ENCODE measurements at places on chromosomes 12 and 14.

DNA sequence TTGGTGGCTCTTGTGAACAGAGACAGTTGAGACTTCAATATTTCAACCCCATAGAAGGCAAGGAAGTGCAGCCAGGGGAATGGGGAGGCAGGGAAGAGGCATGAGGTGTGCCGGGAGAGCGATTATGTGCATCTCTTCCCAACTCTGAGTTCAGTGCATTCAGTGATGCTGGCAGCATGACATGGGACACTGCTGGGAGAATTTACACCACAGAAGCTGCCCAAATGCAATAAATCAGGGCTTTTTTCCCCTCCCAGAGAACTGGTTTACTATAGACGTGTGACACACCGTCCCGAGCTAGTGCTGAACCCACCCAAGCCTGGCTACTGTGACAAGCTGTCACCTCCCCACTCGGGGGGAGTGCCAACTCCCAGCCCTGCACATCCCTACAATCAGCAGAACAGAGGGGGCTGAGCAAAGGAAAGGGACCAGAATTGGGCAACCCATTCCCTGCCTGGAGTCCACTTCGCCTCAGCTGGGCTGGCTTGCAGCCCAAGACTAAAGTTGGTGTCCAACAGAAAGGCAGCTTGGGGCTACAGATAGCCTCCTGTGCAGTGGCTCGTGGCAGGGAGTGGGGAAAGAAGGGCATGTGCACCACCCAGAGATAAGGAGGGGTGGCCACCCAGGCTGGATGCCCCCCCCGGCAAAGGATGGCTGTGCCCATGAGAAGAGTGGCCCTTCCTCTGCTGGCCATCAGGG, 16.7 kb downstream of the AHSA1 start:
- DNase-seq, result no peak

GRCh38 chr12:69987579-69988091, 162.6 kb downstream of the MYRFL start:
- peak; percentile 99 for DNase-seq

DNA sequence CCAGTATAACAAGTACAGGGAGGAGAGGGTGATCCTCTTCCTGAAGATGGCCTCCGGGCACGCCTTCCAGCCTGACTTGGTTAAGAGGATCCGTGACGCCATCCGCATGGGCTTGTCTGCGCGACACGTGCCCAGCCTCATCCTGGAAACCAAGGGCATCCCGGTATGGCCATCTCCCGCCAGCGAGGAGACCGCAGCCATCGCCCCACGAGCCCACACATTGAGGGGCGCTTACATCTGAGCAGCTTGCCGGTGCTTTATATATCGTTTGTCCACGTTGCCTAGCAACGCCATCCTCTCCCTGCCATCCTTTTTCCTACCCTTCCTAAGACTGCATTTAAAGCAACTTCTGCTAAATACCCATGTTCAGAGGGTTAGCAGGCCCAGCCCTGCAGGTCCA, 71.5 kb downstream of the AACS start:
- no peak for DNase-seq

DNA sequence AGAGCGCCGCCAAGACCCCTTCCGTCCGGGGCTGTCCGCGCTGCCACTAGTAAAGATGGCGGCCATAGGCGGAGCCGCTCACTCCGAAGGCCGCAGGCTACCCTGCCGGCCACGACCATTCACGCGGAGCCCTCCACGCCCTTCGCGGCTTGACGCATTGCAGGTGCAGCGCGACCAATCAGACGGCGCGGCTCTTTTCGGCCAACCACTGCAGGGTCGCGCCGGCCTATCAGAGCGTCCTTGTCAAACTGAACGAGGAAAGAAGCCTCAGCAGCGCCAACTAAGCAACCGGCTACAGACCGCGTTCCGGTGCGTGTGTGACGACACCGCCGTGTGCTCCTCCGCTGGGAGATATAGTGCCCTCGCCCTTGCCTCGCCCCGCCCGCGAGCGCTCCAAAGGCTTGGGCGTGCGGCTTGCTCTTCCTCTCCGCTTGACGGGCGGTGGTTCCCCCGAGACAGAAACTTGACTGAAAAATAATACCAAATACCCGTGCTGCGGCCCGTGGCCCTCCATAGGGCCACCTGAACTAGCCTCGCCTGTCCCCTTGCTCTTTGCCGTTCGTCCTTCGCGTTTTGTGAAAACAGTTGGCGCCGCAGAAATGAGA, 13.6 kb upstream of the CALM1 start:
- peak; percentile 98 for DNase-seq

DNA sequence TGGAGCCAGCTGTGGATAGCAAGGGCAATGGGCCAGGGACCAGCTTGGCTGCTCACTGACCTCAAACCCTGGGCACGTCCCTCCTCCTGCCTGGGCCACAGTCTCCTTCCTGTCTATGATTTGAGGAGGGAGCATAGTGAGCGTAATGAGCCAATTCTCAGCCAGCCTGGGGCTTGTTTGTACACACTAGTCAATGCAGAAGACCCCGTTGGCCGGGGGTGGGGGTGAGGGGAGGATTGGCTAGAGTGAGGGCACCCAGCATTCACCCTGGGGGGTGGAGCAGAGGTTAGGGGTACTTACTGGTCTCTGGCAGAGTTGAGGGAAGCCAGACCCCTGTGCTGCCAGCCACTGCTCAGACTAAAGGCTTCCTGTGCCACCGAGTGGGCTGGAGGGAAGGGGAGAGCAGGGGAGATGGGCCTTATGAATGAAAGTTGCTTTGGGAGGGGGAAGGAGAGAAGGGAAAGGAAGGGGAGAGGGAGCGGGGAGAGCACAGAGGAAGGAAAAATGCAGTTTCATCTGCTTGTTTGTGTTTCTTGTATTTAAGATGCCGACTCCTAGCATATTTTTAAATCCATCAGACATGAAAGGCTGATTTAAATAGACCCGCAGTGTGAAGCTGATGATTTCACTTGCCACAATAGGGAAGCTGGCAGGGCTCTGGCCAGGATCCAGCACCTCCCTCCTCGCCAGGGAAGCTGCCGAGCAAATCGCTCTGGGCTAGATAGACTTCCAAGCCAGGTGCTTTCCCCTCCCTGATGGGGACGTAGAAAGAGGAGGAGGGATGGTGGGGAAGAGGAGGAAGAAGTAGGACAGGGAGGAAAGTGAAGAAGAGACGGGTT, 114.0 kb downstream of the PRMT8 start:
- no peak for DNase-seq

DNA sequence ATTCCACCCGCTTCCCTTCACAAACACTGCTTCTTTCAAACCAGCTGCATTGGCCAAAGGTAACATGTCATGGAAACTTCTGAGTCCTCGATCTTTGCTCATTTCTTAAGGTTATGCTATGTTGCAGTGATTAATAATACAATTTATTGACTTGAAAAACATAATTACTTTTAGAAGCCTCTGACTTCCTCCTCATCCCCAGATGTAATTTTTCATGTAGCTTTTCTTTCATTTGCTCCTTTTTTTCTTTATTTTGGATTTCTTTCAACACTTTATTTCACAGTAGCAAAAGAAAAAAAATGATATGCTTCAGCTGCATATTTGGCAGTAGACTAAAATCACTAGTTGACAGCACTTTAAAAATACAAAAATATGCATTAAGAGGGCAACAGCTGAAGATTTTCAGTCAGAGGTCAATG, 116.2 kb downstream of the LRRIQ1 start:
- DNase-seq, result no peak

GRCh38 chr12:40054555-40055227, 51.2 kb downstream of the SLC2A13 start:
- DNase-seq, result peak; percentile 72

- DNase-seq, result peak; percentile 98
Observed at GRCh38 chr14:23115039-23115731, 3.9 kb downstream of the CEBPE start.

DNA sequence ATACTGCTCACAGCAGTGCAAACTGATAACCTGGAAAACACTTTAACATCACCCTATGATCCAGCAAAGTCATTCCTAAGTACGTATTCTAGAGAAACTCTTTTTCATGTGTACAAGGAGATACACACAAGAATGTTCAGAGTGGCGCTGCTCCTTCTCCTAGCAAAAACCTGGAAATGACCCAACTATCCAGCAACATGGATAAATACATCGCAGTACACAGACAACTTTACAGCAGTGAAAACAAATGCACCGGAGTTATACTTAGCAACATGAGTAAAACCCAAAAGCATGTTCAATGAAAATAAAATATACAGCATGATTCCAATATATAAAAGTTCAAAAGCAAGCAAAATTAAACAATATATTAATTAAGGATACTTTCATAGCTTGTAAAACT, 18.7 kb downstream of the SART3 start:
- DNase-seq, result no peak

- peak; percentile 81 for DNase-seq
Observed at GRCh38 chr12:110314308-110314707, 33.3 kb downstream of the ATP2A2 start.

DNA sequence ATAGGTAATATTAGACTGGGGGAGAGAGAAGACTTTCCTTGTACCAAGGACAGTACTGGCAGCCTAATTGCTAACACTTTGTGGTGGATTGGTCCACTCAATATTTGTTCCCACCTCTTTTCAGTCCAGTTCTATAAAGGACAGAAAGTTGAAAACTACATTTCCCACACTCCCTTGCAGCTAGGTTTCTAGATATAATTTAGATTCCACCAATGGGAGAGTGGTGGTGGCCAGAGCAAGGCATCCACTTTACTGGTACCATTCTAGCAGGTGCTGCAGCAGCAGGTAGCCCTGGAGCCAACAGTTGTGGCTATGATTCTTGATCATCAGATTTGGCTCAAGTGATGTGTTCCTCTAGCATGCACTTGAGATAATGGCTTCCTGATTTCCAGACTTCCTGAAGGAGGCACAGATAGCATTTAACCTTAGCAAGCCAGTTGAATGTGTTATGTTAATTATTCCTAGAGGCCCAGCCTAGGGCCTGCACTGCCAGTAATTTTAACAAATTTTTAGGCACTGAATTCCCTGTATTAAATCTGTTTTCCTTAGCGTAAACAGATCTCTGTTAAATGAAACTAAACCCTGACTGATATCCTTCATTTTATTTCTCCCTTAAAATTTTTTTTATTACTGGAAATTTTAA, 24.4 kb downstream of the SLC38A1 start:
- DNase-seq, result no peak

DNA sequence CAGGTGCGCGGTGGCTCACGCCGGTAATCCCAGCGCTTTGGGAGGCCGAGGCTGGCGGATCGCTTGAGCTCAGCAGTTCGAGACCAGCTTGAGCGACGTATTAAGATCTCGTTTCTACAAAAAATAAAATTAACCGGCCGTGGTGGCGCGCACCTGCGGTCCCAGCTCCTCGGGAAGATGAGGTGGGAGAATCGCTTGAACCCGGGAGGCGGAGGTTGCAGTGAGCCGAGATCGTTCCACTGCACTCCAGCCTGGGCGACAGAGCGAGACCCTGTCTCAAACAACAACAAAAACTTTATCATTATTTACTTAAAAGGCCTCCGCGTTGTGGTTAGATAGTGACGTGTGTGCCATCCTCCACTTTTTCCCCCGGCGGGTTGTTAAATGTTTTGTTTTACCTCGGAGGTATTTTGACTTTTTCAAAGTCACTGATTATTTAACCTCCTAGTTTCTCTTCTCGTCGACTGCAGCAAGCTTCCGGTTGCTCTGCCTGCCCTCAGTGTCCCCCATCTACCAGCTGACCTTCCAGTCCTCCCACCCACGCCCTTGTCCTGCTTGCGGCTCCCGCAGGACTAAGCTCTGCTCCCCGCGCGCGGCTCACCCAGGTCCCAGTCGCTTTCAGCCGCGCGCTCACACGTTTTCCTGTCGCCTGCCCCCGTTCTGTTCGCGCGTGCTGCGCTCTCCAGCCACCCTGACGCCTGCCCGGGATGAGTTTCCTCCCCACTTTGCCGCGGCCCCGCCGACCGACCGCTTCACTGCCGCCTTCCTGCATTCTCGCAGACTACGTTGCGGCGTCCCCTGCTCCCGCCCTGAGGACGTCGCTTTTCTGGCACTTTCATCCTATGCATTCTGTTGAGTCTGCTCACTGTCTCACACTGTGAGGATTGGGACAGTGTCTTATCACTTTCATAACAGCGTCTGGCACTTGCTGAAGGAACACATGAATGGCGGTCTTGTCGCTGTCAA, 1.2 kb upstream of the SCAF11 start:
- DNase-seq, result peak; percentile 25

DNA sequence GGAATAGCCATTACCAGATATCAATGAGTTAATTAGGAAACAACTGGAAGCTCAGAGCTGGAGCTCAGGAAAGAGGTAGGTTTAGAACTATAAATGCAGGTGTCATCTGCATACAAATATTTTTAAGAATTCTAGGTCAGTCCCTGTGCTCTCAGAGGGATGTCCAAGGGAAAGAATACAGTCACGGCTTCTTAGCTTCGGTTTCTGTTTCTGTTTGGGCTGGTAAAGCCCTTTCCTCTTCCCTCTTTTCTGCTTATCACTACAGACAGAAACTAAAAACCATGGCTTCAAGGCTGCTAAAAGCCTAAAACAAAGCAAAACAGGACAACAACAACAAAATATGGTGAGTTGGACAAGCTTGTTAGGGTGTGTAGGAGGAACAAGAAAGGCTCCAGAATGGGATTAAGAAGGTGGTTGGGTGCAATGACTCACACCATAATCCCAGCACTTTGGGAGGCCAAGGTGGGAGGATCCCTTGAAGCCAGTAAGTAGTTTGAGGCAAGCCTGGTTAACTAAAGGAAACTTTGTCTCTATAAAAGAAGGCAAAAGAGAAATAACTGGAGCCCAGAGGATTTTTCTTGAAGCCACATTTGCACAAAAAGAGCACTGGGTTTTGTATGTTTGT, 113.0 kb downstream of the SEC23A start:
- no peak for DNase-seq

DNA sequence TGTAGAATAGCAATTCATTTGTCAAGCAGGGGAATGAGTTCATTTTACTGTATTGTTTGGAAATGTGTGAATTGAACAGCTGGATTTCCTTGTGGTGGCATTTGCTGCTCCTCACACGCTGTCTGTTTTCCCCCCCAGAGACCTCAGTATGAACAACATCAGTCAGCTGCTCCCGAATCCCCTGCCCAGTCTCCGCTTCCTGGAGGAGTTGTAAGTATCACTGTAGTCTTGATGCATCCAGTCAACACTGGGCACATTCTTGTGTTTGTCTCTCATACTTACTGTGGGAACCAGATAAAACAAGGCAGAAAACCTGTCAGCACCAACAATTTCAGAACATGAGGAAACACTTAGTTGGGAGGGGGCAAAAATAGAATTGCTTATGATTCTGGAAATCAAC, 64.9 kb downstream of the LGR5 start:
- no peak for DNase-seq

GRCh38 chr12:5377997-5378592, 53.8 kb upstream of the NTF3 start:
- DNase-seq, result no peak

Measured in NCI-H226 (cell line).